ENCODE measurements at places on chromosomes 2 and 18.

GRCh38 chr2:191675807-191676721, 1.9 kb upstream of the NABP1 start:
- DNase-seq: peak; percentile 38

DNA sequence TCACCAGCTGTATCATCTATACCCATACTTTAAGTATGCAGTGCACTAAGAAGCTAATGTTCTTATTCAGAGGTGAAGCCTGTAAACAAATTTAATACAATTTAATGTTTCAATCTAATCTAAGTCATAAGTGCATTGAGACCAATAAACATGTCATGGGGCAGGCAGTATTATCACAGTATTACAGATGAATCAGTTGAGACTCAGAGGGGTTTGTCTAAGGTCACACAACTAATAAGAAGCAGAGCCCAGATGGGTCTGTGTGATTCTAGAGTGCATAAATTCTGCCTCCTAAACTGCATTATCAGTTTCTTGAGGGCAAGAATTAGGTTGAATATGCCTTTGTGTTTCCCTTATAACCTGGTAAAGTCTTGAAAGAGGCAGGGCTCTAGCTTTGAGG, 140.9 kb upstream of the RNF152 start:
- no peak for DNase-seq

DNA sequence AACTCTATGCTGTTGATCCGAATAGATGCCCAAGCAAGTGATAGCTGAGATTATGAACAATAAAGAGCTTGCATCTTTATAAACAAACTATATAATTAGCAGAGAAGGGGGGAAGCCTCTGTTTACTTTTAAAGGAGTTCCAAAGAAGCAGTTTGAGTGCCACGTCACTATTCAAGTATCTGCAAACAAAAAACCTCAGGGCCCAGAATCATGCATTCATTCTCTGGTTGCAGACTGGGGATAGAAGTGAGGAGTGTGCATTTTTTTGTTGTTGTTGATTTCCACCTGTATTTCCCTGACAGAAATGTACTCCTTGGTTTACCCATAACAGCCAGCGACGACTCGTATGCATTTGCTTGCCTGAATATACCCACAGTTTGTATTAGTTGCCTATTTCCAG, 264.3 kb downstream of the PTGR3 start:
- no peak for DNase-seq

DNA sequence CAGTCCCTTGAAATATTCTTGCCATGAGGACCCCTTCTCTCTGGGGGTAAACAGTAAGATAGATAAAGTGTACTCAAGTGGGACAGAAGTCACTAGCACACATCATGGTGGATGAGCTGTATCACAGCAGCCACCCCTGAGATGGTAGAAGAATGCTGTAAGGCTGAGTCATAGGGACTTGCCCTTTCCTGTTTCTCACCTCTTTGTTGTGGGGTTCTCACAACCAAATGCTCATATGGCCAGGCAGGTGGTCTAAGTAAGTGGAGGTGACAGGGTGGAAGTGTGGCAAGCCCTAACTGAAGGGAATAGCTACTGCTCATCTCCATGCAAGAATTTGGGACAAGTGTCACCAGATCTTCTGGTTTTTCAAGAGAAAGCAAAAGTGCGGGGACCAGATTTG, 202.7 kb upstream of the SLC14A2 start:
- no peak for DNase-seq
